ENCODE measurements at places on chromosomes 16 and 17.

GRCh38 chr16:16960785-16961184, 510.0 kb downstream of the XYLT1 start:
- DNase-seq = no peak

GRCh38 chr17:73331060-73331459, 19.3 kb upstream of the CDC42EP4 start:
- no peak for DNase-seq

DNA sequence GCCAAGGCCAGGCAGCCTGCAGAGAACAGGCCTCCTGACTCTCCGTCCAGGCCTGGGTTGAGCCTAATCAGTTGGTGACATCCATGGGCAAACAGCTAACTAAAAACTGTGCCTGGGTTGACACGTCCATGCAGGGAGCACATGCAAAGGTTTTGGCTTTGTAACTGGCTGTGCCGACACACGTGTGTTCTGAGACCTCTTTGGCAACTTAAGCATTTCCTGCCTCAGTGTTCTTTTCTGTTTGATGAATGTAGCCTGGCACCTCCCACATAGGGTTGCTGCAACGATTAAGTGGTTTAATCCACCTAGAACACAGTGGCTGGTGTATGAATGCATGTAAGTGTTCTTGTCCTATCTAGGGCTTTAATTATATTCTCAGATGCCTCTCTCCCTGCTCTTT, 3.2 kb downstream of the BCO1 start:
- no peak for DNase-seq

DNA sequence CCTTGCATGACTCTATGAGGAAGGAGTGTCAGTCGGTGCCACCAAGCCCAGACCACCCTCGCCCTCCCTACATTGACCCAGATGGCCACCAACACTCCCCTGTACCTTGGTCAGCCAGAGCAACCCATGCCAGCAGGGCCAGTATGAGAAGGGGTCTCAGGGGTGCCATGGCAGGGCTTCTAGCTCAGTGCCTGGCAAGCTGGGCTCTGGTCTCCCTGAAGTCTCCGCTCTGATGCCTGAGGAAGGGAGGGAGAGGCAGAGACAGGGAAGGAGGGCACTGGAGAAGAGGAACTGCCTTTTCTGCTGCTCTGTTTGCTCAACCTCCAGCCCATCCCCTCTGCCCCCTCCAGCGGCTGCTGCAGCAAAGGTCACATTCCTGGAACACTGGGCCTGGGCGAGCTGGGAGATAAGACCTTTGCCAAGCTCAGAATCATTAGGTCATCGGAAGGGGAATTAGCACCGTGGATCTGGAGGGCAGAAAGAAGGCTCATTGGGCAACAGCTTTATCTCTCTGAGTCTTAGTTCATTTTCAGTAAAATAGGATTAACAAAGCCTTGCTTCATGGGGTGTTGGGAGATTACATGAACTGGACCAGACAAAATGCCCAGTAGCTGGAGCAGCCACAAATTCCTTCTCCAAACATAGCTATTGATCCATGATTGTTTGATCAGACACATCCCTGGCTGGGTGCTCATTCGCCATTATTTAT, at the start of gene VTN:
Gene VTN, minus strand, starts transcription at position 273 of the 709 bp plus-strand sequence. Its CDS starts 104 bp downstream, at position 169.
- no peak for DNase-seq

- no peak for DNase-seq
Measured at GRCh38 chr16:61005952-61006351, 1030.3 kb downstream of the CDH8 start.

DNA sequence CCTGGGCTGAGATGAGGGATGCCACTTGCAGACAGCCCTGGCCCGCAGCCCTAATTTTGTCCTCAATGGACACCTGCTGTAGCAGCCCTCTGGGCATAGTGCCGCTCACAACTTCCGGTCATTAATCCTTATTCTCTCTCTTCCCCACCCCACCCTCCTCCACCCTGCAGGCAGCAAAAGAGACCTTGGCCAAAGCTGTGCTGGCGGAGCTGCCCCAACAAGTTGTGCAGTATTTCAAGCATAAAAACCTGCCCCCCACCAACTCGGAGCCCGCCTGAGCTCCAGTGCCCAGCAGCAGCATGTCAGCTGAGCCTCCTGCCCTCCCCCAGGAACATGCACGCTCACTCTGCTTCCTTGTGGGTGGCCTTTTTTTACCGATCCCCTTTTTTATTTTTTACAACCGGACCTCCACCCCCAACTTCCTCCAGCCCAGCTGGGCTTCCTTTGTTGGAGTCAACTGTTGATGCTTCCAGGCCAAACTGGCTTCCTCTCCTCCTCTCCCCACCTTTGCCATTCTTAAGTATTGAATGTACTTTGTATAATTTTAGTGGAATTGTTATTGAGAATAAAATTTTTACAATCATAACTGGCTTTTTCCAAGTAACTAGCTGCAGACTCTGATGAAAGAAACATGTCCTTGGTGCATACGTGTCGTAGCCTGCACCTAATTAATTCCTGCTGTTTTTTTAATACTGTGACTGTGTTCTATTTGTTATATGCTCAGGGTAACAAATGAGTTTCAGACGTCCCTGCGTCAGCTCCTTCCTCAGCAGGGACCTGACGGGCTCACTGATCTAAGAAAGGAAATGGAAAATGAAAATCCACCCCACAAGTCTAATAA, 38.2 kb downstream of the PSME3IP1 start:
- no peak for DNase-seq
